Panc1 (cell line): ENCODE measurements at places on chromosomes 12 and 14.

GRCh38 chr14:39406560-39406959 lies 25.7 kb downstream of the FBXO33 start:
- DNase-seq, result no peak

DNA sequence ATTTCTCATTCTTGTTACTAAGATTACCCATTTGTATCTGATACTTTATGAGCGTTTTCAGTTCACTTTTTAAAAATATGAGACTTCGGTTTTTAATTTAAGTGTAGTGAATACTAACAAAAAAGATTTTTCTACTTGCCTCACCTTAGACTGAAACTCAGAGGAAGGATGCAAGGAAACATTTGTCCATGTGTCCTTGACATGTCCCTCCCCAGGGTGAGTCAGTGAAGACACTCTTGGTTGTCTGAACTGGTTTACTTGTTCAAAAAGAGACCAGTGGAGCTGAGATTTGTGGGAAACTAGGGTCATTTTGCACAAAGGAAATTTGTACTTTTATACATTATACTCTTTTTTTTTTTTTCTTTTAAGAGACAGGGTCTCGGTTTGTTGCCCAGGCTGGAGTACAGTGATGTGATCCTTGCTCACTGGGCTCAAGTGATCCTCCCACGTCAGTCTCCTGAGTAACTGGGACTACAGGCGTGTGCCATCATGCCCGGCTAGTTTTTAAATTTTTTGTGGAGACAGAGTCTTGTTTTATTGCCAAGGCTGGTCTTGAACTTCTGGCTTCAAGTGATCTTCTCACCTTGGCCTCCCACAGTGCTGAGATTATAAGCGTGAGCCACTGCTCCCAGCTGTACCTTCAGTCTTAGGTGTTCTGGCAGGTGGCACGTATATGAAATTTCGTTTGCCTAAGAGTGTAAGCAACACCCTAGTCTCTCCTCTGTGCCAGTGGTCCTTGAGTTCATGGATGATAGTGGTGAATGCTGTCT lies 56.7 kb downstream of the PPFIBP1 start:
- no peak for DNase-seq

DNA sequence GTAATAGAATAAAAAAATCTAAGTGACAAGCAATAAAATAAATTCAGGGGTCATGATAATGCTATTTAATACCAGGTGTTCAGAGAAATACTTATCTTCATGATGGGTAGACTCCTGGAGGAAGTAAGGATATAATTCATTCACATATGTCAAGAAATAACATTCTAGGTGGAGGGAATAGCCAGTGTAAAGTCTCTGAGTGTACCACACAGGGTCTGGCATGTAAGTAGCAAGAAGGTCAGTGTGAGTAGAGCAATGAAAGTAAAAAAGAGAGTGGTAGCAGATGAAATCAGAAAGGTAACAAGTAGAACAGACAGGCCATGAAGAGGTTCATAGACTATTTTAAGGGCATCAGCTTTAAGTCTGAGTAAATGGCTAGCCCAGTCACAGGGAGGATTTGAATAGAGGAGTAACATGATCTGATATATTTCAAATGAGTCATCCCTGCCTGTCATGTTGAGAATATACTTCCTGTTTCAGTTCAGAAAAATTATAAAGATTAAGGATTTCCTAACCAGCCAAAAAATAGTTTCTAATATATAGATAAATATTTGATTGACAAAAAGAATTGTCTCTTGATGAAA lies 519.9 kb downstream of the C12orf50 start:
- no peak for DNase-seq

- DNase-seq, result no peak
Observed at GRCh38 chr12:12486661-12487240, 75.9 kb downstream of the DUSP16 start.

DNA sequence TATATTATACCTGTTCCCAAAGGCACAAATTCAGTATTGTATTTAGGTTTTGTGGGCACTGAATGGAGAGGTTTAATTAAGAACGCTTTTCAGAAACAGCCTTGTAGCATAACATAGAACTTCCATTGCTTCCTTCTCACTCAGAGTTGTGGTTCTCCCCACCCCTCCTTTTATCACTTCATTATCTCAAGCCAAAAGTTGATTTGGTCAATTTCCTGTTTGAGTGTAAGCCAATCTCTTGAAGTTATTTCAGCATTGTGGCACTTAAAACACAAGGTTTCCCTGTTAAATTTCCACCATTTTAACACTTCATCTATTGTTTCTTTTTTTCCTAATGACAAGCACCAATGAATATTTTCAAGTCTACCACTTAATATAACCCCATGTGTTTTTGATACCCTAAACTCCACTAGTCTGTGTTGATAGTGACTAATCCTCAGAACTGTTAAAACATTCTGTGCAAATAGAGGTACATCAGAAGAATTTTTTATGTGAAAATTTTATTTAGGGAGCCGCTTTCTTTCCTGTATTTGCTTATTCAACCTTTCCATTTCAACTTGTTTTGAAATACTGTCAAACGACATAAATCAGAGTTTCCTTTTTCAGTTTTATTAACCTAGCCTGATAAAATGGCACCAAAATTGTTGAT lies 340.1 kb downstream of the BCAT1 start:
- DNase-seq, result no peak

DNA sequence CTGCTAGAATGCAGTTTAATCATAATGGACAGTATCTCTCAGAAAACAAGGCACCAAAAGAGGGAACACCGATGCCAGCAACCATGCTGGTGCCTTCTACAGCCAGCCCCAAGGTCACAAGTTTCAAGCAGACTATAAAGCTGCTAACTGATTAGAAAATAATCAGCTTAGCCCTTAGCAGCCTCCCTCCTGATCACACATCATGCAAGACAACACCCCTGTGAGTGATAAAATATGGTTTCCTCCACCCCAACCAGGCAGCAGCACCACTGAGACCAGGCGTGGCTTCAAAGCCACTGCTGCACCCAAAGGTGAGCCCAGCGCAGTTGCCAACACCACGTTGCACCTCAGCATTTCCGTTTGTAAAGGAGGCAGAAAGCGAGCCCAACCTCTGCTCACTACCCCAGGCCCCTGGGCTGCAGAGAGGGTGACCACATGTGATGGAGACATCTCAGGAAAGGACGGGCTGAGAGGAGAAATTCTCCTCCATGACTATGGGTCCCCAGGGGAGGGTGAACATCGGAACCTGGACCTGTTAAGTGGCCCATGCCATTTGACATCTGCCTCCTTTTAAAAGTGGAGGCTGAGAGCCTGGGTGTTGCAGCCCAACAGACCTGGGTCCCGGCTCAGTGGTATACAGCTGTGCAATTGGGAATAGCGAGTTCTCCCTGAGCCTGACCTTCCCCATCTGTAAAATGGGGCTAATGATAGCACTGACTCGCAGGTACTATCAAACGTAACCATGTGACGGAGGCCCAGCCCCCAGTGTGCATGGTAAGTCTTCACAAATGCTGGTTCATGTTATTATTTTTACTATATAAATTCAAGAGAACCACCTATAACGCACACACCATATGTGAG lies 11.5 kb downstream of the ZFP36L1 start:
- DNase-seq, result no peak

- DNase-seq, result no peak
Observed at GRCh38 chr14:94897082-94897481, 127.2 kb upstream of the GSC start.

GRCh38 chr12:108119126-108119973 lies 9.7 kb upstream of the WSCD2 start:
- DNase-seq, result no peak

GRCh38 chr12:47206450-47207339 lies 126.9 kb upstream of the AMIGO2 start:
- DNase-seq, result no peak

DNA sequence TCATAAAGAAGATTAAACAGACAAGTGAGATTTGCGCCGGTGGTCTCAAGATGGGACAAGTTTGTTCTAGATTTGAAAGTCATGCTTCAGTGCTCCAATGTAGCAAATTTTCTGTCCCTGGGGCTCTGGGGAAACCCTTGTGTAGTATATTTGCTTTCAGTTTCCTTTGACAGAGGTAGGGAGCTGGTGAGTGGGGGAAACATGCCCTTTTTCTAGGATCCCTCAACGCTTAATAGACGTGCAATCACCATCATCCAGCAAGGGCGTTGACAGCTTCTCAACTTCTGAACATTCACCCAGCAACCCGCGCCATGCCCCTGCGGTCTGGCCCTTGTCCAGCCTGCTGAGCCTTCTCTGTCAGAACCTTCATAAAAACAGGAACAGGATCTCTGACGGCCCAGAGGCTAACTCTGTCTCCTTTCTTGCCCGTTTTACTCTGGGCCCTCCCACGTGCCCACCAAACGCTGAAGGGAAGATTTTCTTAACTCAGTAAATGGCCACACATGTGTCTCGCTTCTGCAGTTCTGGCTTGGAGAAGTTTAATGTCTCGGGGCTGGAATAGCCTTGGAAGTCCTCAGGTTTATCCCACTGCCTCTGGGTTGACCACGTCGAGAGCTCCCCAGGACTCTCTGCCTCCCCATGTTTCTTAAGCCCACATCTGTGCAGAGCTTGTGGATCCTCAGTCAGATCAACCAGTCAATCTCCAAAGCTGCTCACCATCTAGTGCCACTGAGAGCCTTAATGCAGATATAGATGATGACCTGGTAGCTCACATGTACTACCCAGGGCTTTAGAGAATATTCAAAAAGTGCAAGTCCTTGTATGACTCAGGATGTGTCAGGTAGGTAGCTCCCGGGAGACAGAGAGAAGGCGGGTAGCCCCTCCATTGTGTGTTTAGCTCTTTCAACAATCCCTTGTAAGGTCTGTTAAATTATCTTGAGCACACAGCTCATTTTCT lies 58.1 kb upstream of the CCND2 start:
- no peak for DNase-seq

DNA sequence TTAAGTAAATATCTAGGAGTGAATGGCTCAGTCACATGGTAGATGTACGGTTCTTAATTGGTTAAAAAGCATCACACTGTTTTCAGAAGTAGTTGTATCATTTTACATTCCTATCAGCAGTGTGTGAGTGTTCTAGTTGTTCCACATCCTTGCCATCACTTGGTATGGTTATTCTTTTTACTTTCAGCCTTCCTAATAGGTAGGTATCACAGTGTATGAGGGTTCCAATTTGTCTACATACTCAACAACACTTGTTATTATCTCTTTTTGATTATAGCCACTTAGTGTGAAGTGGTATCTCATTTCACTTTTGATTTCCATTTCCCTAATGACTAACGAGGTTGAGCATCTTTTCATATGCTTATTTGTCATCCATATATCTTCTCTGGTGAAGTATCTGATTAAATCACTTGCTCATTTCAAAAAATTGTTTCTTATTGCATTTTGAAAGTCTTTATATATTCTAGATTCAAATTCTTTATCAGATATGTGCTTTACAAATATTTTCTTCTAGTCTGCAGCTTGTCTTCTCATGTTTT lies 3.5 kb upstream of the SPRYD3 start:
- no peak for DNase-seq

GRCh38 chr14:93207468-93208308 lies 632 bp downstream of the UBR7 start:
- peak; percentile 7 for DNase-seq

DNA sequence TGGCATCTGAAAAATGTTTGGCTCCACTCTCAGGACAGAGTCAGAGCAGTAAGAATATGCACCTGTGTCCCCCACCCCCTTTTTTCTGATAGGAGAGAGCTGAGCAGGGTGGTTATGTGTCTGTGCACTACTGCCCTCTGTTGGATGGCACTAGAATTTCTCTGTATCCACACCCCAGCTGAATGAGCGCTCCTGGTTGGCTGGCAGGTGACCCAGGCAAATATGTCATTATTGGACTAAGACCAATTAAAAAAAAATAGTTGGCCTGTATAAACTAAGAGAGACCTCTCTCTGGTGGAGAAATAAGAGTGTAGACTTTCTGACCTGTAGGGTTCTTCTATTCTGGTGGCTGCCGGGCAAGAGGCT lies 107.0 kb downstream of the PTCSC3 start:
- DNase-seq, result peak; percentile 24

DNA sequence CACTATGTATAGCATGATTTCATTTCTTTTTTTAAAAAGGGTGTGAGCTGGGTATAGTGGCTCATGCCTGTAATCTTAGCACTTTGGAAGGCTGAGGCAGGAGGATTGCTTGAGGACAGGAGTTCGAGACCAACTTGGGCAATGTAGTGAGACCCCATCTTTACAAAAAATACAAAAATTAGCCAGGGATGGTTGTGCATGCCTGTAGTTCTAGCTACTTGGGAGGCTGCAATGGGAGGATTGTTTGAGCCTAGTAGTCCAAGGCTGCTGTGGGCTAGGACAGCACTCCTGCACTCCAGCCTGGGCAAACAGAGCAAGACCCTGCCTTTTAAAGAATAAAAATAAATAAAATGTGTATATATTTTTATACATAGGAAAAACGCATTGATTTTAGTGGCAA lies 43.0 kb downstream of the DIP2B start:
- no peak for DNase-seq

DNA sequence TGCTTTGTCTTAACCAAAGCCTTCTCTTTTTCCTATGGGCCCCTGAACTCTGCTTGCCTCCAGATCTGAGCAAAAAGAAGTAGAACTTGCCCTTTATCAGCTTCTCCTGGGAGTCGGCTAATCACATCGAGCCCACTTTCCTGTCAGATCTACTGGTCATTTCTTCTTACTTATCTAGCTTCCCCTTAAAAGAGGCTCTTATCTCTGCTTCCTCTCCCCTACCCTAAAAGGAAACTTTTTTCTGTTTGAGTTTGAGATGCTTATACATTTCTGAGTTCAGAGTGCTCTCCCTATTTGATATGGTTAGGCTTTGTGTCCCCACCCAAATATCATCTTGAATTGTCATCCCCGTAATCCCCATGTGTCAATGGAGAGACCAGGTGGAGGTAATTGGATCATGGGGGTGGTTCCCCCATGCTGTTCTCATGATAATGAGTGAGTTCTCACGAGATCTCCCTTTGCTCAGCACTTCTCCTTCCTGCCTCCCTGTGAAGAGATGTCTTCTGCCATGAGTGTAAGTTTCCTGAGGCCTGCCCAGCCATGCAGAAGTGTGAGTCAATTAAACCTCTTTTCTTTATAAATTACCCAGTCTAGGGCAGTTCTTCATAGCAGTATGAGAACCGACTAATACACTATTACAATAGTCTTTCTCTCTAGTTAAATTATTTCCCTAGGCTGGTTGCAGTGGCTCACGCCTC lies 114.7 kb upstream of the AMN1 start:
- no peak for DNase-seq

- no peak for DNase-seq
Observed at GRCh38 chr12:12722435-12723148, 5.4 kb downstream of the CDKN1B start.

DNA sequence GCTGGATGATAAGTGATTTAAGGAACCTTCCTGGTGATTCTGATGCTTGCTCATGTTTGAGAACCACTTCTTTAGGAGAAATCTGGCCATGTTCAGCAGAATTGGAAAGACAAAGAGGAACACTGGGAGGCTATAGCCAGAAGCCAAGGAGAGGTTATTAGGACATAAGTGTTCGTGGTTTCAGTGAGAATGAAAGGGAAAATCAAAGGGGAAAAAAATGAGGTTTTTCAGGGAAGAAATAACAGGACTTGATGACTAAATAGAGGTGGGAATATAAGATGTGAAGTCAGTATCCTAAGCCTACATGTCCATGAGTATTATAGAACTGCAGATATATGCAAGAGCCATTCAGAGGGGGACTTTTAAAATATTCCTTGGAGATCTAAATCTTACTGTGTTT lies 95.6 kb downstream of the DAAM1 start:
- no peak for DNase-seq
